ENCODE measurements at places on chromosomes 2 and 18. TPM values are rescaled to one million over a fixed set of nuclear protein-coding genes. Genes with fewer than 3 reads are reported as not detected.

DNA sequence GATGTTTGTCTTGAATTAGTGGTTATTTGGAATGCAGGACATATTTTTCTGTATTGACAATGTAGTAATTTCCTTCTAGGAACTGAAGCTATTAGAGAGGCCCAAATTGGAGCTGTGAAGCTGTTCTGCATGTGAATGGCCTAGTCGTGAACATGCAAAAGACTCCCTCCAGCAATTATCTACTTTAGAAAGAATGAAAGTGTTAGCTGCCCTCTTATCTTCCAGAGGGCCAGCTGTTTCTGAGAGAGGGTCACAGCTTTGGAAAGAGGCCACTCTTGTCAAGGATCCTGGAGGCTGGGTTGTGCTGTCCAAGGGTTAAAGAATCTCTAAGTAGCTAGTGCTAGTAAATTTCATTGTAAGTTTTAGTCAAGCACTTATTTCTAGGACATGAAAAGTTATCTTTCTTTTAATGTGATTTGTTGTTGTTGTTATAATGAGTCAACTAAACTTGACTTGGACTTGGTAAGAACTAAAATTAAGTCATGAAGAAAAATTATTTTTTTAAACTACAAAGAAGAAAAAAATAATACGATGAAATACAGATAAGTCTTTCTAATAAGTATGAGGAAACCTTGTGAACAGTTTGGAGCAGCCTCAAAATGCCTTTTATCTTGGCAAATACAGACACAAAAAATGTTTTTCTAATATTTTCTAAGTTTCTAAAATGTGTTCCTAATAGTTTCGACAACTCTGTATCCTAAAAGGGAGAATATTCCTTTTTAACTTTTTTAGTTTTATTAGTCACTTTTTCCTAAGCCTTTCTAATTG lies 36.8 kb downstream of the DPP4 start:
- no peak for DNase-seq

GRCh38 chr2:240398661-240399267 lies 36.7 kb upstream of the GPC1 start:
- peak; percentile 7 for DNase-seq

- DNase-seq: no peak
These were observed 285.8 kb upstream of the GYPC start for GRCh38 chr2:126370201-126370600.

DNA sequence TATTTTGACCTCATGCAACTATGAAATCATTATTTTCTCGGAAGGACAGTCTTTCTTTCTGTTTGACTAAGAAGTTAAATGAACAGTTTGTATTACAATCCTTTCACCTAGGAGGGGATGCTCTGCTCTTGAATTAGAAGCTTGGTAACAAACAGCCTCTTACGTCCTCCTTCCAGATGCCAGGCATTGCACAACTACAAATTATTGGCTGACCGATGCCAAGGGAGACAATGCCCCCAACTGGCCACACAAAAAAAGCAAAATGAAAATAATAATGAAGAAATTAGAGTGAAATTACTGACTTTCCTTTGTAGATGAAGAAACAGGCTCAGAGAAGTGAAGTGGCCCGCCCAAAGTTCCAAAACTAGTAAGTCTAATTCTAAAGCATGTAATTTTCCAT lies 177.9 kb downstream of the CYRIA start:
- DNase-seq: no peak

- no peak for DNase-seq
These were observed 111.0 kb upstream of the SALL3 start for GRCh38 chr18:78868330-78869316.

EFHD1 gene
- total RNA-seq: 46.7 TPM

DES gene
- 20.8 TPM for total RNA-seq

DNA sequence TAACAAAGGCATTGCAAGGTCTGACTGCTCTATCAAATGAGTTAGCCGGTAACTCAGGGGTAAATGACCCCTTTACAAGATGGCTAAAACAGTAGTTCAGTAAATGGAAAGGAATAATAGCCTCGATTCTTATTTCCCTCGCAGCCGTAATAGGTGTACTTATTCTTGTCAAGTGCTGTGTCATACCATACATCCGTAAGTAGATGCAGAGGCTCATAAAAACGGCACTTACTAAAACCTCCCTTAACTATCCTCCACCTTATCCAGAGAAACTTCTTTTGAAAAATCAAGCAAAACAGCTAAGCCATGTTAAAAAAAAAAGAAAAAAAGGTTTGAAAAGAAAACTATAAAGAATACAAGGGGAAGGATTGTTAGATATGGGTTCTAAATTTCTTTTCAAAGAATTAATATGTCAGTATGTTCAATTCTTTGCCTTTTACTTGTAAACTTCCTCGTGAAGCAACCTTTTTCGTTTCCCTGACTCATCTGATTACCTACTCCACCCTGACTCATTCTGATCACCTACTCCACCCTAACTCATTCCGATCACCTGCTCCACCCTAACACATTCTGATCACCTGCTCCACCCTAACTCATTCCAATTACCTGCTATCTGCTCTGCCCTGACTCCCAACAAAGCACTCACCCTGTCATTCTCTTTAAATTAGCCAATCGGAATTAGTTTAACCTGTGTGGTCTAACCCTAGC lies 127.5 kb downstream of the SPAG16 start:
- DNase-seq: no peak

DNA sequence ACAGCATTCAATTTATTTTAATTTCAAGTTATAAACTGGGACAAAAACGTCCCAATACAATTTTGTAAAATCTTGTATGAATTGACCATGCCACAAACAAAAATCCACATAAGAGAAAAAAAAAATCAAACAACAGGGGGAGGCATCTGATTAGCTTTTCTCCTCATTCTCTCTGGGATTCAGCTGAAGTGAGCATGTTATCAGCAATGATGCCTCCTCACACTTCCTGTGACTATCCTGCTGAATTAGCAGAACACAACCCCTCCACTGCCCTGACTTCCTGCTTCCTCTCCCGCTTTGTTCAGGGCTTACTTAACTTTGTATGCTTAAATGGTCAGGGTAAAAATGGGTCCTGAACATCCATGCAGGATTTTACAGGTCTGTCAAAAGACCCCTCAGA lies 132.2 kb upstream of the ITGB6 start:
- no peak for DNase-seq

DNA sequence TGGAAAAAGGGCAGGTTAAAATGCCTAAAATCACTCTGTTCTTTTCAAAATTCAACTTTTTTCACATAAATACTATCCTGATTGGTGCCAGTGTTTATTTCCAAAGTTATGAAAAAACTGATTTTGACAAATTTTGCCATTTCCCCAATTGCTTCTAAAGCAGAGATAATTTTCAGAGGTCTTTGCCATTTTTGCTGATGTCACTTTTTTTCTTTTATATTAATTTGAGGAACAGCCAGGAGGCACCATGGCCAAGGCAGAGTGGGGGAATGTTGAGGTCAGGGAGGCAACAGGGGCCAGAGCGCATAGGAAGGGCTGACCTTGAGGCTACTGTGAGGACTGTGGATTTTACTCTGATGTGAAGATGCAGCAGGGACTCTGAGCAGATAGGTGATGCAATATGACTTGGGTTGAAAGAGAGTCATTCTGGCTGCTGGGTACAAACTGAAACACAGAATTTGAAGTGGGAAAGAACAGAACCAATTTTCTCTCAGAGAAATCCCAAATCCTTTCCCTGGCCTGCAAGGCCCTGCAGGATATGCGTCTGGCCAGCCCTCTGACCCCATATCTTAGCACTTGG lies 75.1 kb upstream of the LDAH start:
- DNase-seq: no peak

SPEG gene
- 10.2 TPM for total RNA-seq

DNA sequence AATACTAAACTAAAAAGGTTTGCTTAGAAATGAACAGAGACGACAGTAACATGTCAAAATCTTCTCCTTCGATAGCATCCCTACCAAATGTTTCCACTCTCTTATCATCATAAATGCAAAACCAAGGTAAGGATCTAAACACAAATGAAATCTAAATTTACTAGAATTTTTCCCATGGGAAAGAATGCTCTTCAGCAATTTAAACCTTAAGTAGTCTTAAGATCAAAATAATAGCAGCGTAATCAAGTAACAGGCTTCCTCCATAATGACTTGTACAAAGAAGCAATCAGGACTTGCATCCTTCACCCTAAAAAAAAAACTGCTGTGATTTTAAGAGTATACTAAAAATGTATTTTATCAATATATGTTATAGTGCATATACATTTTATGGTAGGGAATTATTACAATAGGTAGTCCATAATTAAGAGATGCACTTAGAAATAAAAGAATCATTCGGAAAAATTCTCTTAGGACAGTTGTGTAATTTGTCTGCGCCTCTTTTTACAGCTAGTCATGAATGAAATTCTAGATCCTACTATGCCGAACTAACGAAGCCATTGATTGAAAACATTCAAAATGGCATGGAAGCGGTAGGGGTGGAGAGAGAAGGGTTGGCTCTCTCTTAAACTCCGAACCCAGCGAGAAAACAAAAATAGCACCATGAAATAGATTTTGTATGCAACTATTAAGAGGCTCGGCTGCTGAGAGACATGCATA lies 1.3 kb downstream of the PGAP1 start:
- DNase-seq: no peak

DNA sequence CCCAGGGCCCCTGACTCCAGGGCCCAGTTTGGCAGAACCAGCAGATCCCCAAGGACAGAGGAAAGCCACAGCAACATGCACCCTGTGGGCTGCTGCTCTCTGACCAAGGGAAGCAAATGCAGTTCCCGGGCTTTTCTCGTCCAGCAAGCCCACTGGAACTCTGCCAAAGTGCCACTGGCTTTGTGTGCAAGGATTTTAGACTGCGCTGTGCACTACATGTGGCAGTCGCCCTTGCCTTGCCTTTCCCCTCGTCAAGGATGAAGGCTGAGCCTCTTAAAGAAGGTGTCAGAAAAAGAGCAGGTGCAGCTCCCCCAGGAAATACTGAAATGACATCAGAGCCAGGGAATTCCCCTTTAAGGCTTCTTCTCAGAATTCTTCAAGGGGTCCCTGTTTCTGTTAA lies 199.2 kb downstream of the TFCP2L1 start:
- DNase-seq: no peak

- DNase-seq: no peak
These were observed 120.7 kb downstream of the INHBB start for GRCh38 chr2:120466704-120467054.

ERBB4 gene
- 2.8 TPM for total RNA-seq

GRCh38 chr2:73899801-73900336 lies 7.1 kb downstream of the ACTG2 start:
- no peak for DNase-seq

- DNase-seq: no peak
These were observed 181.5 kb upstream of the MGAT5 start for GRCh38 chr2:134072341-134072740.

DNA sequence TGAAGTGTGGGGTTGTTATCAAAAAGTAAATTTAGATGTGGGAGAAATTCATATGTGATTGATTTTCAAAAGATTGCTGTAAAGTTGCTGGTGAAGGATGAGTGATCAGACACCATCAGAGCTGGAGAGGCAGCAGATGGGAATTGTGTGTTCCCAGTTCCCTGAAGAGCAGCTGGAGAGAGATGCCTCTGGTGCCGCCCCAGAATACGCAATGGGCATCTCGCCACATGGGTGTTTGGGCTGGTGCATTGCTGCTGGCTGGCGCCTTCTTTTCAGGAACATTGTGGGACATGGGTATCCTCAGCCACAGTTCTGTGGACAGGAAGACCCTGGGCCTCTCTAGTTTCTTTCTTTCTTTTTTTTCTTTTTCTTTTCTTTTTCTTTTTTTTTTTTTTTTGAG lies 11.9 kb downstream of the ATG4B start:
- DNase-seq: no peak

CROCC2 gene
- 0.44 TPM for total RNA-seq

GRCh38 chr2:172968061-172968469 lies 107.6 kb upstream of the MAP3K20 start:
- peak; percentile 60 for DNase-seq

- no peak for DNase-seq
These were observed 228.6 kb upstream of the PXDN start for GRCh38 chr2:1972948-1973347.

ASXL3 gene
- total RNA-seq: 6.5 TPM

PAX8 gene
- total RNA-seq: 3.9 TPM

ZSWIM2 gene
- not detected for total RNA-seq

DNA sequence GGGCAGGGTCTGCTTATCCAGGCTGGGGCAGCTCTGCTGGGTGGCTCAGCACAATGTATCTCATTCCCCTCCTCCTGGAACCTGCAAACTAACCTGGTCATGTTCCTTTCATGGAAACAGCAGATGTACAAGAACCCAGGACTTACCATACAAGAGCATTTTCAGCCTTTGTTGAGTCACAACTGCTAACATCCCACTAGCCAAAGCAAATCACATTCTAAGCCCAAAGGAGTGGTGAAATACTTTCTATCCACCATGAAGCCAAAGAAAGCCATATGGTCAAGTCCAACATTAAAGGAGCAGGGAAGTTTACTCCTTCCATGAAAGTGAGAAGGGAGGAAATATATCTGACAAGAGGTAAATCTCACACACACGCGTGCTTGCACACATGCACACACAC lies 163.0 kb downstream of the IRS1 start:
- no peak for DNase-seq

OR6B2 gene
- total RNA-seq: 2.8 TPM

RBM45 gene
- 20.3 TPM for total RNA-seq

All from tibial nerve (tissue), 4 donors.